Activated naive CD8-positive, alpha-beta T cell treated with anti-CD3 and anti-CD28 coated beads, Interleukin-2, amount 50 U/mL, for 16 hours (primary cell): ENCODE measurements at places on chromosomes 6 and 20.

DNA sequence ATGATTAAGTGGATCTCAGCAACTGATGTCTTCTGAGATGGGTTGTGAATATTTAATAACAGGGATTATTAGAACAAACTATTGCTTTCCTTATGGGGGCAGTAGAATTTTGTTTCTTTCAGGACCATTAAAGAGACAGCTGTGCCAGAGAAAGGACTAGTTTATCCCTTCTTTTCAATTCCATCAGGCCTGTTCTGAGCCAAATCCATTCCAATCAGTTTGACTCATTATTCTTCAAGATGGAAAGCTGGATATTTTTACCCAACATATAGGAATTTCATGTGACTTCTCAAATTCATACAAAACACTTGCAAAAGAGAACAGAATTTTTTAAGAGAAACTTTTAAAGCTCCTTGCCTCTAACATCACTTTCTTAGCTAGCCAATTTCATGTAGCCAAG lies 722.0 kb upstream of the FLRT3 start:
- no peak for DNase-seq

GRCh38 chr6:161373905-161374451 lies 100.1 kb upstream of the AGPAT4 start:
- DNase-seq = no peak

DNA sequence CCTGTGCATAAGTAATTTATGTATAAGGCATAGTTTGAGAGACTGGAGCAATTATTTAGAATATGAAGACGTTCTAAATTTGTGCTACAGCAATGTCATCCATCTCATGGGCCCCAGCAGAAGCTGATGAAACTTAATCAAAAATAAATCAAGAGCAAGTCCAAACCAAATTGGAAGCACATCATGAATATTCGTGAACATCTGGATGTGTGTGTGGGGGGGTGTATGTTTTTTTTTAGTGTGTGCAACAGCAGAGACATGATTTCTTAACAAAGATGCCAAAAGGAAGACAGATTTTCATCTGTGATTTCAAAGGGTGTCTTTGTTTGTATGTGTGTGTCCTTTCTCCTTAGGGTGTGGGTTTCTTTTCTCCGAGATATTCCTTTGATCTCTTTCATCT lies 58.9 kb downstream of the SASH1 start:
- no peak for DNase-seq

DNA sequence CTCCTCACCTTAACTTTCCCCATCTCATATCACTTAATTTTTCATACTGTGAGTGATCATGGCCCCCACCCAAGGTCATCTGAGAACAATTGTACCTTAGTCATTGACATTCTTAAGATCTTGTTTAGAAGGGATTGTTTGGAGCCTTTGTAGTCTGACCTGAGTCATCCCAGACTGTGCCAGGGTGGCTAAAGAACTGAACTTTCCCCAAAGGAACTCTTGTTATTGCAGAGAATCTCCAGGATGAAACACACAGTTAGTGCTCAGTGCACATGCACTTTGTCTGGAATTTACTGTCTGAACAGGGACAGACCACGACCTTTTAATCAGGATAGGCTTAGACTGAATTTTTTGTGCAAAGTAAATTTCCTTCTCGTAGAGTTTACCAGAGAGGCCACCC lies 112.6 kb upstream of the CCN2 start:
- DNase-seq = no peak

DNA sequence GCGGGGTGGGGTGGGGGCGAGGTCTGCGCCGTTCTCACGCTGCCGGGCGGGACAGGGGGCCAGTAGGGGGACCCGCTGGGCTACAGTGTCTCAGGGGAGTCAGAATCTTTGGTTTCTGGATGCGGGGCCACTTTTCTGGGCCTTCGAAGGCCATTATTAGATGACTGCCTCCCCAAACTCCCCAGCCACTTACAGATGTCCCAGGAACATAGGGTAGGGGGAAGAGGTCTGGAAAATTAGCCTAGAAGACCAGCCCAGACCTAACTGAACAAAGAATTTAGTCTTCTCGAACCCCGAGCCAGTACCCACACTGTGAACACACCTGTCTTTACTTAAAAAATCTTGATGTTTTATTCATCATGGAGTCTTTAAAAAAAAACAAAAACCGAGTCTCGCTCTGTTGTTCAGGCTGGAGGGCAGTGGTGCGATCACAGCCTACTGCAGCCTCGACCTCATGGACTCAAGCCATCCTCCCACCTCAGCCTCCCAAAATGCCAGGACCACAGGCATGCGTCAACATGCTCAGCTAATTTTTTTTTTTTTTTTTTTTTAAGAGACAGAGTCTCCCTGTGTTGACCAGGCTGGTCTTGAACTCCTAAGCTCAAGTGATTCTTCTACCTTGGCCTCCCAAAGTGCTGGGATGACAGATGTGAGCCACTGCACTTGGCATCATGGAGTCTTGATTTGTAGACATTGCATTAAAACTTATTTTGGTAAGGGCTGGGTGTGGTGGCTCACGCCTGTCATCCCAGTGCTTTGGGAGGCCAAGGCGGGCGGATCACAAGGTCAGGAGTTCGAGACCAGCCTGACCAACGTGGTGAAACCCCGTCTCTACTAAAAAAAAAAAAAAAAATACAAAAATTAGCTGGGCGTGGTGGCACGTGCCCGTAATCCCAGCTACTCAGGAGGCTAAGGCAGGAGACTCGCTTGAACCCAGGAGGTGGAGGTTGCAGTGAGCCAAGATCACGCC lies 3.3 kb upstream of the SLC29A1 start:
- no peak for DNase-seq

DNA sequence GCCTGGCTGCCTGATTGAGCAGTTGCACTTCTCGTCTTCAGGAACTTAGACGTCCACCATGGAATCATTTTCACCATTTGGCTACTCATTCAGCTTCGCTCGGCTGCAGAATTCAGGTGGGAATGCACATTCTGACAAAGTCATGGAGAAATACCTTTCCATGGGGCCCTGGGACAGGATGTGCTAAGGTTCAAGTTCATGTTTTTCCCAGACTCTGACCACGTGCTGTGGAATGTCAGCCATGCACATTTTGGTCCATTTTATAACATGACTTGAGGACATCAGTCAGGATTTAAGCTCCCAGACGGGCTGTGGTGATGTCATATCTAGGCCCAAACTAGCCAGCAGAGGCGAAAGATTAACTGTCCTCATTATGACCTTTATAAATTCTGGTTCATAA lies 205.3 kb downstream of the TBXT start:
- no peak for DNase-seq

- no peak for DNase-seq
Observed at GRCh38 chr6:170112583-170112860, 178.4 kb downstream of the DLL1 start.

DNA sequence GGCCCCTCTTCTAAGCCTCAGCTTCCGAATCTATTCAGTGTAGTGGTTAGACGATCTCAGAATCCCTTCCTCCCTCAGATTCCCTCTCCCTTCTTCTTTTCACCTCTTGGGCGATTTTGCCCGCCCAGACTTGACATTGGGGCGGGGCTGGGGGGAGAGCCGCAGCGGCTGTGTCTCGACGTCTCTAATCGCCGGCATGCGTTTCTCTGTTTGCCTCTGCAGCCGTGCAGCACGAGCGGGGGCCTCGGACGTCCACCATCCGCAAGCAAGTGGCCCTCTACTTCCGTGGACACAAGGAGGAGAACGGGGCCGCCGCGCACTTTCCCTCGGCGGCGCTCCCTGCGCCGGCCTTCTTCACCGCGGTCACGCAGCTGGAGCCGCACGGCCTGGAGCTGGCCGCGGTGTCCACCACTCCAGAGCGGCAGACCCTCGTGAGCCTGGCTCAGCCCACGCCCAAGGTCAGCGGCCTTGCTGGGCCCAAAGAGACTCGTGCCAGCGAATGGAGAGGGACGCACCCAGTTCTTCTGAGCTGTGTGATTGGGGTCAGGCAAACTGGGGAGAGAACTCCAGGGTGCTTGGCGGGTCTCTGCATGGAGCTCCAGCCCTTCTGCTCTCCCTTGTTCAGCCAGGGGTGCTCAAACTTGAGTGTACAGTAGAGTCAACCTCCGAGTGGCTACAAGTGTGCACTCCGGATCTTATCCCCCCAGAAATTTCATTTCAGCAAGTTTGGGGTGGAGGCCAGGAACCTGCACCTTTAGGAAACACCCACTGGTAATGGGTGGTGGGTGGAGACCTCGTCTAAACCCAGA lies 10.7 kb downstream of the NR2E1 start:
- DNase-seq = no peak

- no peak for DNase-seq
Observed at GRCh38 chr20:38262931-38263330, 2.4 kb upstream of the KIAA1755 start.

DNA sequence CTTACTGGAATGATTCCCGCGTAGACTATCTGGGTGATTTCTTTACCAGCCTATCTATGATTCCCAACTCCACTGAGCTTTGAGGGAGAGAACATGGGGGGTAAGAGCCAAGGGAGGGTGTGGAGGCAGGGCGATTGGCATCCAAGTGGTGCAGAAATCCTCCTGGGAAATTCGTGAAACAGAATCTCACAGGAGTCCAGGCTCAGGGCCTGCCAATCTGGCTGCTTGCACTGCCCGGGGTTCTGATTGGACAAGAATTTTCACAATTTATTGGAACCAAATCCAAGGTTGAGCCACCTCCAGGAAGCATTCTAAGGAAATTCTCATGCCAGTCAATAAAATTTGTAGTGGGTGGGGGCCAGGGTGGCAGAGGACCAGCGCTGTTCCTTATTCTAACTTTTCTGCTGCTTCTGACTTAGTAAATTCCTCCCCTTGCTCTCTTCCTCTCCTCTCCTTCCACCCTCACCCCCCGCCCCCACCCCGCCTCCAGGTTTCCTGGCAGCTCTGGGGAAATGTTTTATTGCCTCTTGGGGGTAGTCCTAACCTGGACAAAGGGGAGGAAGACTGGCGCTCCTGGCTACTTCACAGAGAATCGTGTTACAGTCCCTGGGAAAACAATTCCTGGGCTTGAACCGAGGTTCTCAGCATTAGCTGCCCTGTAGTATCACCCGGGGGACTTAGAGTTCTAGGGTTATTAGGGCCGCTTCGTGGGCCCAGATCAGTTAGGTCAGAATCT lies 3.1 kb downstream of the BMP6 start:
- no peak for DNase-seq

GRCh38 chr20:34311118-34312023 lies 8.2 kb upstream of the AHCY start:
- DNase-seq = no peak

- no peak for DNase-seq
Observed at GRCh38 chr6:47413752-47414422, 63.7 kb upstream of the CD2AP start.

DNA sequence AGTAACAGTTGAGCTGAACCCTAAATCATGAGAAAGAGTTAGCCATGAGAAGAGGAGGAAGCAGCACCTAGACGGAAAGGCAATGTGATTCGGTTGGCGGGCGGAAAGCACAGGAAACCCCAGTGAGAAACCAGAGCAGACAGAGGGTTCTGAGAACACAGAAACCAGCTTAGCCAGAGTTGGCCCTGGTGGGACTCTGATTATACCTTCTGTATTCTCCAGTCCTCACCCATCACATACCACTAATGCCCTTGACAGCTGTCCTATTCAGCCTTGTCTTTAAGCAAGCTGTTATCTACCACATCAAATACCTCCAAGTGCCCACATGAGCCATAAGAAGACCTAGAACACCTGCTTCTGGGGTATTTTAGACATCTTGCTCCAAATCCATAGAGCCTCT lies 58.9 kb upstream of the LRRC1 start:
- no peak for DNase-seq

GRCh38 chr20:37256286-37256685 lies 5.3 kb downstream of the GHRH start:
- DNase-seq = no peak

DNA sequence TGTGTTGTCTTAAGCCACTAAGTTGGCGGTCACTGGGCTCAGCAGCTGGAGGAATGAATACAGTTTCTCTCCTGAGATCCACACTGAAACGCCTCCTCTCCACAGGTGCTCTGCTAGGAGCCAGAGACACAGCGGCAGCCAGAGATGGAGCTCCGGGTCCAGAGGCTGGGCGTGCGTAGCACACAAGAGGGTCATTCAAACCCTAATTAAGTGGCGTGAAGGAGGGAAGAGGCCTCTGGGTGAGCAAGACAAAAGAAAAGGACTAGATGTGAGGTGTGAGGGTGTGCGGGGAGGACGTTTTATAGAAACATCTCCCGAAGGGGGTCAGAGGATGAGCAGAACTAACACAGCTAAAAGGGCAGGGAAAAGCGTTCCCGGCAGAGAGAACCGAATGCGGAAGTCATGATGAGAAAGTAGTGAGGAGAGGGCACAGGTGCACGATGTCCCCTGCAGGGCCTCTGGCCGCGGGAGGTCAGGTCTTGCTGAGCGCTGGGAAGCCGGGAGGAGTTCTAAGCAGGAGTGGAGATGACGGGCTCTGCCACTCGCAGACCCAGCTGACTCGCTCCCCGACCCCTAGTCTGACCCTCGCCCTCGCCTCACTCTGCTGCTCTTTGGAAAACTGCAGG lies 54.4 kb downstream of the BMP7 start:
- no peak for DNase-seq

DNA sequence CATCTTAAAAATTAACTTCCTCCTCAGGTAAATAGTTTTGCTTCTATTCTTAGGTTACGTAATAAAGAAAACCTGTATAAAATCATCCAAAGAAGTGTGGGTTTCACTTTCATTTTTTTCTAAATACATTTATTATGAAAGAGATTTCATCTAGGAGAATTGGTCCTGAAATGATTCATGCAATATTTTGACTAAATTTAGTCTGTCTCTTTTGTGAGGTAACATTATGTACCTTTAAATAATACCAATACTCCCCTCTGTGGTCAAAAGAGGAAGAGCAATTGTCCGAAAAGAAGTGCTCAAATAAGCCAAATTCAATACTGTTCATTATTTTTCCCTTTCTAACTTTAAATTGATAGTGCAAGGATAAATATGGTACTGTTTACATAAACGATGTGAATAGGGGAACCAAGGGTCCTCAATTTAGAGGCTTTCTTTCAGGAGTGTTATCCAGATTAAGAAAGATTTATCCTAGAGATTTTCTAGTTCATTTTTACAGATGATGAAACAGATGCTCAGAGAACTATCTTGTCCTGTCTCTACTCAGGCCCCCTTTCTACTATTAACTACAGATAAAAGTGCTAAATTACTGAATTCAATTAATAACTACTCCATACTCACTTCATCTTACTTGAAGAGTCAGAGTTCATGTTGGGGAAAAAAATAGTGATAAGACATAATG lies 26.2 kb downstream of the CYP39A1 start:
- no peak for DNase-seq

DNA sequence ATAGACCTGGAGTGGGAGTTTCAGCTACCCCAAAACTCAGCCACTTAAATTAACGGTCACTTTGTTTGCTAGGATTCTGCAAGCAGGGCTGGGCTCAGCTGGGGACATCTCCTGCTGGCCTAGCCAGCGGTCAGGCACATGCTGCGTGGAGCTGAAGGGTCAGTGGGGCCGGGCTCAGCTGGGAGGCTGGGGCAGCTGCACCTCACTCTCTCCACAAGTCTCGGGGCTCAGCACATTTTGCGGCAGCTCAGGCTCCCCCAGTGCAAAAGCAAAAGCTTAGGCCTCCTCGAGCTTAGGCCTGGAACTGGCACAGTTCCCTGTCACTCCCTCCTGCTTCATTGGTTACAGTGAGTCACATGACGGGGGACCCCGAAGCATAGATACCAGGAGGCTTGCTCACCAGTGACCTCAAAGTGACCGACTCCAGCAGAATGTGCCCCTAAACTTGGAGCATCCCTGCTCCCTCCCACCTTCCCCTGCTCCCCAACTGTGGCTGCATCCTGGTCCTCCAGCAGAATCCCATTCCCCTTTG lies 80.6 kb upstream of the CST7 start:
- DNase-seq = no peak

- DNase-seq = no peak
Observed at GRCh38 chr6:85347812-85348211, 102.1 kb upstream of the NT5E start.
